Astrocyte of the cerebellum (primary cell): ENCODE measurements at places on chromosomes 7 and 10.

GRCh38 chr10:9957351-9957750 is 1060.3 kb upstream of the CELF2 start:
- DNase-seq, result peak; percentile 59

DNA sequence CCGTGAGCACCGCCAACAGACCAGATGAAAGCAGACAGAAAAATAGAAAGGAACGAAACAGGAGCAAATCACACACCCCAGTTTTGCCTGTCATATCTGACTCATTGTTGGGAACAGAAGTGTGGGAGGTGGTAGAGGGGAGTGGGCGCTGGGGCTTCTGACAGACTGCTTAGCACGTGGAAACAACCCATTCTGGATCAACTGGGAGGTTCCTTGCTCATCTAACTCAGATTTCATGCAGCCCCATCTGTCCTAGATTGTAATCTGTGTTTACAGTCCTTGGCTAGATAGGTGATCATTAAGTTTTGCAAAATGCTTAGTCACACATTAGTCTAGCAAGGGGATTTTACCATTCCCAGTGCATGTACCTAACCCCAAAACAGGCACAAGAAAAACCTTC is 154.1 kb downstream of the NRP1 start:
- no peak for DNase-seq

DNA sequence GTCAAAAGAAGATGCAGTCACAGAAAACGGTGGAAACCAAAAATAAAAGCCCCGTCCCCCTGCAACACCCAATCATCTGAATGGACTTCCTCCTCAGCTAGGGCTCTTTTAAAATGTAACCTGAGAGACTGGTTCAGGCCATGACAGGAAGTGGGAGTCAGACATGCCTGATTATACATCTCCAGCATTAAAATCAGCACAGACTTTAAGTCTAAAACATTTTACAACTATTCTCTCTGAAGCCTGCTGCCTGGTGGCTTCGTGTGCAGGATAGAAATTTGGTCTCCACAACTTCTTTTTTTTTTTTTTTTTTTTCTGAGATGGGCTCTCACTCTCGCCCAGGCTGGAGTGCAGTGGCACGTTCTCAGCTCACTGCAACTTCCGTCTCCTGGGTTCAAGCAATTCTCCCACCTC is 30.3 kb downstream of the HACD1 start:
- no peak for DNase-seq

- DNase-seq, result no peak
These were observed 498.7 kb downstream of the NXPH1 start for GRCh38 chr7:8931906-8932646.

- no peak for DNase-seq
These were observed 272.4 kb upstream of the SP8 start for GRCh38 chr7:21059069-21059468.

- no peak for DNase-seq
These were observed 5.3 kb downstream of the PSAP start for GRCh38 chr10:71845410-71846405.

- no peak for DNase-seq
These were observed 1020.9 kb downstream of the GATA3 start for GRCh38 chr10:9075420-9075819.

DNA sequence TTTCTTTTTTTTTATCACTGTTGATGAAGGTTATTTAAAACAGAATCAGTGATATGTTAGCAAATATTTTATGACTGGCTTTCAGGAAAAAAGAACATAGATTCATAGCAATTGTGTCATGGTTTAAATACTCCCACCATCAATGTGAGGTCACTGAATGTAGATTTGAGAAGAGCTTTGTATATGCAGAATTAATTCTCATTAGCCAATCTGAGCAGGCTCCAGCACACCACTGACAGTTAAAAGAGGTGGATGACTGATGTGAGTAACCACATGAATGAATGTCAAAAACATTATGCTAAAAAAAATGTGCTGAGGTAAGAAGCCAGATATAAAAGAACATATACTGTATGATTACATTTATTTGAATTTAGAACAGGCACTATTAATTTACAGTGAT is 174.8 kb upstream of the KAT6B start:
- no peak for DNase-seq

DNA sequence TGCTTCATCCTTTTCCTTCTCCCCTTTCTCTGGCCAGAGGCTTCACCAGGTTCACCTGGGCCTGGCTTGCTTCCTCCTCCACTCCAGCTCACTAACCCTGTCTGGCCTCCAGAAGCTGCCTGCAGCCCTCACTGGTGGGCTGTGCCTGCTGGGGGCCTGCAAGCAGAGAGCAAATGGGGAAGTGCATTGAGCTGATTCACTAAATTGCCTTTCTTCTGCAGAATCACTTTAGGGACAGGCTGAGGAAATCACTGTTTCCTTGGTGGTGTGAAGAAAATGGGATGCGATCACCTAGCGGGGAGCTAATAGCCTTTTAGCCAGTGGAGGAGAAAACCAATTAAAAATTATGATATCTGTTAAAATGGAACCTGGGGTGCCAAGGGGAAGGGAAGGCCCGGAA is 3.0 kb downstream of the RET start:
- no peak for DNase-seq

GRCh38 chr10:118668228-118668952 is 72.9 kb upstream of the PRLHR start:
- no peak for DNase-seq

DNA sequence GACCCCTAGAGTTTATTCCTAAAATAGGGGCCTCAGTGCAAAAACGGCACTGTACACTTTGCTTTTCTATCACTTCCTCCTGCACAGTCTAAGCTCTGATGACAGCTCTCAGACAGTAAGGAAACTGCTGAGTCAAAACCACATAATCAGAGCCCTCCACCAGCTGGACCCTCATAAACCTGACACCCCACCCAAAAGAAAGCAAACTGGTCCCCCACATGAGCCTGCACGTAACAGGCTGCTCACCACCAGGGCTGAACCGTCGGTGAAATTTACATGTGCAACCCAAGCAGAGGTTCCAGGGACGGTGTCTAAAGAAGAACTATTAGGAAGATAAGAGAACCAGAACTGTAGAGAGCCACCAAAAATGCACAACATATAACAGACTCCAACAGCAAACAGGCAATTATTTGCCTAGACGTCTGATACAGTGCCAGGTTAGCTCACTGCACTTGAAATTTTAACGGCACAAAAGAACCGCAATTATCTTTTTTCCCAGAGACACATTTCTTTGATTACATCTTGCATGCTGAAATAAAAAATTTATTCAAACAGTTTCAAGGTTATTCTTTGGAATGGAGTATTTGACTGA is 19.6 kb downstream of the SGMS1 start:
- DNase-seq, result no peak

DNA sequence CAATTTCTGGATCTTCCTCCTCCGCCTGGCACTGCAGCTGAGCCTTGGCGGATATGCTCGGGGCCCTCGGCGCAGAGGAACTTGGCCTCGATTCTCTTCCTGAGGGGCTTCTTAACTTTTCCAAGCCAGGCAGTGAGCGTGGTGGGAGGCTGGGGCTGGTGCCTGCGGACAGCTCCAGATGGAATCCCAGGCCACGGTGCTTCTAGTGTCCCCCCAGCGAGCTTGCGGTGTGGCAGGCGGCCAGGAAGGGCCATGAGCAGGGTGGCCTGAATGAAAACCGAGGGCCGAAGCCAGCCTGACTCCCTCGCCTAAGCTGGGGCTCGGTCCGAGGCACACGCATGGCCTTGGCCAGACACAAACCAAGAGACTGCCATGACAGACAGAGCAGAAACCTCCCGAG is 31.3 kb downstream of the RCC1L start:
- no peak for DNase-seq

DNA sequence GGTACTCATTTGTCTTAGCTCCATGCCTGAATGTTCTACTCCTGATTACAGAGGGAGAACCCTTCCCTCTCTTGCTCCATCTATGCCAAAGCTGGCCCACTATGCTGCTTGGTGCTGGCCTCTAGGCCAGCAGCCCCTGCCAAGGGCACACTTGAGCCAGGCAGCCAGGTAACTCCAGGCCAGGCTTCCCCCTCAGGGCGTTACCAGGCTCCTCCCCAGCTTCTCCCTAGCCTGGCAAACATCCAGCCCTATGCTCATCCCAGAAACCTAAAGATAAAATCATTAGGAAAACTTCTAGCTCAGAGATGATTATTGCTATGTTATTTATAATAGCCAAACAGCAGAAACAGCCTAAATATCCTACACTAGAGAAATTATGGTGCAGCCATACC is 103.7 kb downstream of the KCNMA1 start:
- no peak for DNase-seq

DNA sequence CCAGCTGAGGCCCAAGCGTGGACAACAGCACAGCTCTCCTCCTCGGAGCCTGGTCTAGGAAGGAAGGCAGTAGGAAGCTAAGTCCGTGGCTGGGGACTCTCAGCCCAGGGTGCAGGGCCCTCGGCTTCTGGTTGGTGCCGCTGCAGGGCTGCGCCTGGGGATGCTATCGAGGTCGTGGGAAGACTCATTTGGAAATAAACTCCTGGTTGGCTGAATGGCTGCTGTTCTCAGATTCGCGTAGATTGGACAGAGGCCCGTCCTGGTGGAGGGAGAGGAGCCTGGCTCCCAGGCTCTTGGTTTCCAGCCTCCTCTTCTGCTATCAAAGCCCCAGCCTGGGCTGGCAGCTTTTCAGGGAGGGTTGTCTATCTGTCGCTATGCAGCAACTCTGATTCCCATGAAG is 152.6 kb upstream of the FZD8 start:
- DNase-seq, result no peak

DNA sequence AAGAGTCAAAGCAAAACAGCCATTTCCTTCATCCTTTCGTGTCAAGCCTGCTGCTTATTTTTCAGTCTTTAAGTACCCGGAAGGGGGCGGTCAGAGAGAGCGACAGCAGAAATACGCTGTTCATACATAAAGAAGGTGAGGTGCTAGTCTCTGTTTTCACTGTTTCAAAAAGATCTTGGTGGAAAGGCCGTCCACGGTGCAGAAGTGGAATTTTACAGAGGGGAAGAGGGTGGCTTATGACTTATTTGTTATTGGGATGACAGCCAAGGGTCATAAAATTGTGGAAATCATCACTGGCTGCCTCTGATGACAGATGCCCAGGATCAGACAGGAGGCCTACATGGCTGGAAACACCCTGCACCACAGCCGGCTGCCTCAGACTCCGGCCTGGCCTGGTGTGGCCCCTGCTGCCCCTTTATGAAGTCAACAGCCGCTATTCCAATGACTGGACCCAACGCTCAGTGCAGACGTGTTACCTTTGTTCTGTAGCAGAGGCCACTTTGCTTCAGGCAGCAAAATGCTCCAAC is 57.0 kb downstream of the HIPK2 start:
- no peak for DNase-seq

DNA sequence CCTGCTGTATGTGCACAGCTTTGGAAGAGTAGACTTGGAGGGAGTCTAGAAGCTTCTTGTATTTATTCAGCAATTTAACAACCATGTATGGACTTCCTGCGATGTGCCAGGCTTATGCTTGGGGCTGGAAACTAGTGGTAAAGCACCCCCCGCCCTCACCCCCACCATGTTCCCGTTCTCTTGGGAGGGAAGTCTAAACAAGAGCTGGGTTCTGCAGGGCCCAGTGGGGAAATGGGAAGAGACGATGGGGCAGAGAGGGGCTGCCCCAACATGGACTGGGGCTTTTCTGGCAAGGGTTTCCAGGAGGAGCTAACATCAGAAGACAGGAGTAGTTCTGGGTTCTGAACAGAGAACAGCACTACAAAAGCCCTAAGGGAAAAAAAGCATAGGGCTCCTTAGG is 8.0 kb downstream of the RASSF4 start:
- no peak for DNase-seq

DNA sequence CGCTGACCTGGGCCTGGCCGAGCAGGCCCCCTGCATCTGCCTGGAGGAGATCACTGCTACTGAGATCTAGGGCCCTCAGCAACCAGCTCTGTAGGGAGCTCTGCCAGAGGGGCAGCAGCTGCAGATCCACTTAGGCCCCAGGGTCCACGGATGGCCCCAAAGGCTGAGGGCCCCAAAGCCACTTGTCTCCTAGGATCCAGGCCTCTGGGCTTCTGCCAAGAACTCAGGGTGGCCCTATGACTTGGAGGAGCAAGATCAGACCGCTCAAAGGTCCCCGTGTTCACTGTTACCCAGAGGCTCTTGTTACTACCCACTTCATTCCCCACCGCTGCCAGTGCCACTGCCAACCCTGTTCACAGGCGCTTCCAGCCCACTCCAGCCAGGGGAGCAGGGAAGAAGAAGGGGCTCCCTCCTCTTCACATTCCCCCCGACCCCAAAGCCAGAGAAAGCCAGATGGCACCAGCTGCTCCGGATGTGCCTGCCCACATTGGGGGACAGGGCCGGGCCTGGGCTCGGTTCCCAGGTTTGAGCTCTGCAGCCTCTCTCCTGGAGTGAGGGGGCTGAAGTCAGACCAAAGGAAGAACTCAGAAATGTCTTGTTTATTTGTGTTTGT is 7.6 kb downstream of the LZTS2 start:
- DNase-seq, result no peak

DNA sequence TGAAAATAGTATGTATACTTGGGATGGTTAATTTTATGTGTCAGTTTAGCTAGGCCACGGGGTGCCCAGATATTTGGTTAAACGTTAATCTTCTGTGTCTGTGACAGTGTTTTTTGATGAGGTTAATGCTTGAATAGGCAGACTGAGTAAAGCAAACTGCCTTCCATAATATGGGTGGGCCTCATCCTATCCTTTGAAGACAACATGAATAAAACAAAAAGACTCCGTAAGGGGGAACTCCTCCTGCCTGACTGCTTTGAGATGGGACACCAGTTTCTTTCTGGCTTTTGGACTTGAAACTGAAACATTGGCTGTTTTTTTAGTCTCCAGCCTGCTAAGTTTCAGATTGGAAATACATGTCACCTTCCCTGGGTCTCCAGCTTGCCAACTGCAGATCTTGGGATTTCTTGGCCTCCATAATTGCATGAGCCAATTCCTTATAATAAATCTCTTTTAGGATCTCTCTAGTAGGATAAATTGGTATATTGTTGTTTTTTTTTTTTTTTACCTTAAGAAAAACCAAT is 59.9 kb upstream of the GLCCI1 start:
- no peak for DNase-seq

- no peak for DNase-seq
These were observed 15.7 kb upstream of the STN1 start for GRCh38 chr10:103933557-103934121.

DNA sequence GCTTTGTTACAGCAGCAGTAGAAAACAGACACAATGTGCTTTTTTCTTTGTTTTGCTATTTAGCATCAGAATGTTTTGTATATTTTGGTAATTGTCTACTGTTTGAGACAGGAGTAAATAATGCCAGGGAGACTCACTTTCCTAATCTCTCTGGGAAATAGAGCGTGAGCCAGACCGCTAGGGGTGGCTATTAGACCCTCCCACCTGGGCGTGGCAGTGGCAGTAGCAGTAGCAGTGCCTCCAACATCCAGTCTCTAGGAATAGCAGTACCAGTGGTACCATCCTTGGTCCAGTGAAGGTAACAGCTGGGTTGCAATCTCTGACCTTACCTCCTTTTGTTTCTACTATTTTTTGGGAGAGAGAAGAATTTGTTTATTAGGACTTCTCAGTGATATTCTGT is 165.7 kb upstream of the MAGI2 start:
- DNase-seq, result no peak

- no peak for DNase-seq
These were observed 120.9 kb downstream of the TMEM168 start for GRCh38 chr7:112669306-112669705.
